ENCODE measurements at places on chromosomes 6 and 20.
A peak's percentile ranks its signal among the peaks of the same experiment; 100 is the strongest.

- DNase-seq: peak; percentile 45
Measured at GRCh38 chr6:5994234-5994998, 12.3 kb downstream of the NRN1 start.

- peak; percentile 47 for DNase-seq
Measured at GRCh38 chr6:73515204-73515655, 5.6 kb downstream of the EEF1A1 start.

- DNase-seq: no peak
Measured at GRCh38 chr6:31705931-31706330, 735 bp upstream of the LY6G6F start.

DNA sequence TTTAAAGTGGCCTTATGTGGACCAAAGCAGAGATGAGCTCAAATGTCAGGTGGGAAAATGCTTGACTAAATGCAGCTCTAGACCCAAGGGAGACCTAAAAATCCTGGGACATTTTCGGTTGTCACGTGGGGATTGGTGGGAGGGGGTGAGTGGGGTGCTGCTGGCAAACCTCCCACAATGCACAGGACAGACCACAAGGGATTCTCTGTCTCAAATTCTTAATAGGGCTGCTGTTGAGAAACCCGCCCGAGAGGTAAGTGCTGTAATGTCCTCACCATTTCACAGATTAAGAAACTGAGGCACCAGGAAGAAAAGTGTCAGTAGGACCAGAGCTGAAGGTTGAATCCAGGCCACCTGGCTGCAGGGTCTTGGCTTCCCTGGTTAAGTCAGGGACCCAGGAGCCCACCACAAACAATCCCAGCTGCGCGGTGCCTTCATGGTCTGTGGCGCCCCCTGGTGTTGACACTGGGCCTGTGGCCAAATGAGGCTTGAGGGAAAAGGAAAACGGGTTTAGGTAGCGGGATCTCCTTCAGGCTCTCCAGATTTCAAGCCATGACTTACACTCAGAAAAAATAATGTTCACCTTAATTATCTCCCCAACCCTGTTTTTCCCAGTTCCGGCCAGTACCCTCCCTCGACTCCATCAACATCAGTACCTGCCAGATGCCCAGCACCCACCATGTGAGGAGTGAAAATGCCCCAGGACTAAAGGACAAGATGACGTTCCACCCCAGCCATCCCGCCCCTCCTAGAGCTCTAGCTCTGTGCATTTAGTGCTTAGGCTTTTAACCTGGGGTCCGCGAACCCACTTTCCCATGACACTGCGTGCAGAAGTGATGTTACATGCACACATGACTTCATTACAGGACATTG lies 7.2 kb downstream of the HLA-G start:
- no peak for DNase-seq

- DNase-seq: no peak
Measured at GRCh38 chr6:163309491-163310026, 105.0 kb upstream of the QKI start.

DNA sequence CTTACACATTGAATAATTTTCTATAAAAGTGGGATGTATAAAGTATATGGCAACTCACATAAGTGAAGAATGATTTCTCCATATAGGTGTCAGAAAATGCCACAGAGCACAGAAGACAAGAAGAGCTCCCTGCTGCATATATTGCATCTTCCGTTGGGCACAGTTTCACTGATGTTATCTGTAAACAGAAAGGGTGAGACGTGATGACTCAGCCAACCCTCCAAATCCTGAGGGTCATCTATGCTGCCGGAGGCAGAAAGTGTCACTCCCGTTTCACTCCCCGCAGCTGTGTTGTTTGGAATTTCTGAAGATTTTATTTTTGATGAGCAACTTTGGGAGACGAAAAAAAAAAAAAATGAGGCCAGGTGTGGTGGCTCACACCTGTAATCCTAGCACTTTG lies 644.1 kb downstream of the C6orf118 start:
- no peak for DNase-seq

GRCh38 chr6:69220375-69220774 lies 576.4 kb downstream of the LMBRD1 start:
- no peak for DNase-seq

GRCh38 chr6:21734204-21734603 lies 140.7 kb downstream of the SOX4 start:
- DNase-seq: no peak

GRCh38 chr6:73664701-73665100 lies 10.9 kb upstream of the SLC17A5 start:
- DNase-seq: no peak

DNA sequence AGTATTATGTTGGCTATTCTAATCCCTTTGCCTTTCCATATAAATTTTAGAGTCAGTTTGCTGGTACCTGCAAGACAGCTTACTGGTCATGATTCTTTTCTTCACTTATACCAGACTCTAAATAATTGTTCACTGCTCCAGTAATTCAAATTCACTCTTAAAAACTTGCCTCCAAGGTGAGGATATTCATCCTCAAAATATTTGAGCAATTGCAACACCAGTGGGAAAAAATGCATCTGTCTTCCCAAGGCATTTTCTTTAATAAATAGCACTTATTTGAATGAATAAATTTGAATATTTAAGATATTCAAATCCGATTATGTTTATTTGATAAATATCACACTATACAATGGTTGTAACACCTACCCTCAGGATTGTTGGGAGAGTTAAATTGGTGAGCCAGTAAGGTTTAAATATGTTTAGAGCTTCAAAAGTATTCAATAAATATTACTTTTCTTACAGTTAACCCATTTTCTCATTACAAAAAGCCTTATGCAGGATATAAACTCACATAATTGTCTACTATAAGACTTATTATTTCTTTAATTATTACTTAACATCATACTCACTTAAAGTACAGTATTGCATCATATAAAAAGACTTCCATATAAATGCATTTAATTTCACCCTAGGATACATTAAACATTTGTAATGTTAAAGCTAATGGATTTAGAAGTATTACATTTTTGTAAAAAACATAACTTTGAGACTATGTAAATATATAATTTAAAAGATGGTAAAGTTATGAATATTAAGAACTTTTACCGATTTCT lies 285.6 kb downstream of the SAMD5 start:
- DNase-seq: no peak

DNA sequence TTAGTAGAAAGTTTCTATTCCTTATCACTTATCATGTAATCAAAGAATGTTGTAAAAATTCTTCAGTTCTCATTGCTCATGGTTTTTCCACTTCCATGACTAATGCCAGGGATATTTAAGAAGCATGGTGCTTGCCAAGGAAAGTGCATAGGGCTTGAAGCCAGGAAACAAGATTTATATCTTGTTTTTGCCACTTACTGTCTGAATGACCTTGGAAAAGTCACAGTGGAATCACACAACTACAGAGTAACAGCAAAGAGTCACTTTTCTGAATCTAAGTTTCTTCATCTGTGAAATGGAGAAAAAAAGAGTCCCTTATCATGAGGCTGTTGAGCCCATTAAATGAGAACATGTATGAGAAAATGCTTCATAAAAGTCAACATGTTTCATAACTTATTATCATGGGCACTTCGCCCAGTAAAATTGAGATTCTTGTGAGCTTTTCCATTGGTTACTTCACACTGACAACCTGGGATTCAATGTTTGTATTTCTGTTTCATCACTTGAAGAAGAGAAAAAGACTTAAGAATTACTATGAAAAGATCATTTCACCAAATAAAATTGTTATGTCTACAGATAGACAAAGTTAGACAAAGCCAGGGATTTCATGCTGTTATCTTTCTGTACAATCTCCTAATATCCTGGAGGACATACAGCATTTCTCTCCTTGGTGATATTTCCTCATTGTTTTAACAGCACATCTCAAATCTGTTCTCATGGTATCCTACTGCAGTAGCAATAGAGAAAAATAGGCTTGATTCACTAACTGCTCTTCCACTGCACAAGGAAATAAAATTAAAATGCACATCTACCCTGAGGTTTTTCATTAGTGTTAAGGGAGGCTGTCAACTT lies 7.6 kb upstream of the BMP5 start:
- DNase-seq: no peak

DNA sequence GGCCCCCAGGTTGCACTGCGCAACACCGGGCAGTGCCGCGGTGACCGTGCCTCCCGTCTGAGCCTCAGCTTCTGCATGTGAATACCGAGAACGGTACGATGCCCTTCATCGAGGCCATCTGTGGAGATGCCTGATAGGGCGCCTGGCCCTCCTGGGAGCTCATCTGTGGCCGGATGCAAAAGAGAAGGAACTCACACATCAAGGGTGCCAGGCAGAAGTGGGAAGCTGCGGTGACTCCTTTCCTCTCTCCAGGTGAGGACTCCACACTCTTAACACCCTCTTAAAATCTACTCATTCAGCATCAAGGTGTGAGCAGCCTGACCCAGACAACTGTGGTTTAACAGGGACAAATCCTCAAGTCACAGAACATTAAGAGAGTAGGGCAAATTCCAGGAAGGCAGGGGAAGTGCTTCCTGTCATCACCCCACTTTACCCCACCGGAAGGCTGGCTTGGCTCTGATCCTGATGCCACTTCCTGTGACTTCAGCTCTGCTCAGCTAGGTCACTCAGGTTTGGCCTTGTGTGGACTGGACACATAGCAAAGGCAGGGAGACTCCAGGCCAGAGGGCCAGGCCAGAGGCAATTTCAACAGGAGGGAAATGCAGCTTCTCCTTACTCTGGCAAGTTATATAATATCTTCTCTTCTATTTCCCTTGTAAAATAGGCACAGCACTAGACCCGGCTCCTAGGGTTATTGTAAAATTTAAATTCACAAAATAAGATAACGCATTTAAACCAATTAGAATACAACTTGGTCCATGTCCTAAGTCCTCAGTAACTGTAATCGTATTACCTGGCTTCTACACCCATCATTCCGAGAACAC lies 69.4 kb downstream of the CPNE5 start:
- DNase-seq: no peak

DNA sequence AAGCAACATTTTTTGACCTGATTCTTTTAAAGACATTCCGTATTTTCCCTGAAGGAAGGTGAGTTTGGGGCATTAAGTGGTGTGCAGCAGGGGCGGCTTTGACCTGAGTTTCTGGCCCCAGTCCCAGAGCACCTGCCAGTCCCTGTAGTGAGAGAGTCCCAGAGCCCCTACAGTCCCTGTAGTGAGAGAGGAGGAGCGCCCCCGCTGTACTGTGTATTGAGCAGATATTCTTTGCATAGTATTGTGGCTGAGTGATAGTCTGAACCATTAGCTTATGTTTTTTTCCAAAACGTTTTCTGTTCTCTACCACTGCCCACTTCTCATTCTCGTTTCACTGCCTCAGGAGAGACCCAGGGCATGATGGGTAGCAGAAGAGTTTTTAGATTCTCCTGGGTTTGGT lies 17.2 kb upstream of the SH3BGRL2 start:
- DNase-seq: no peak

GRCh38 chr6:13375360-13375878 lies 47.1 kb upstream of the TBC1D7 start:
- DNase-seq: peak; percentile 73

DNA sequence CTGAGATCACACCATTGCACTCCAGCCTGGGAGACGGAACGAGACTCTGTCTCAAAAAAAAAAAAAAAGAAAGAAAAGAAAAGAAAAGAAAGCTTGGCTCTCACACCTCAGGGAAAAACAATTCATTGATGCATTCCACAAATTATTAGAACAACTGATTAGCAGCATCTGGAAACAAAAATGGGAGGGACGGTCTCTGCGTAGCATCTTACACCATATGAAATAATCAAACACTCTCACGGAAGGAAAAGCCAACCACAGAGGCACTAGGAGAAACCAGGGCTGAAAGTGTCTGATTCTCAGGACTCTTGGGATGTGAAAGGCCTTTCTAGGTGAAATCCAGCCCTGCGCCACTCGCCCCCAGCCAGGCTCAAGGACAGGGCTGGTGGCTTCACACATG lies 2.3 kb upstream of the HELZ2 start:
- no peak for DNase-seq

DNA sequence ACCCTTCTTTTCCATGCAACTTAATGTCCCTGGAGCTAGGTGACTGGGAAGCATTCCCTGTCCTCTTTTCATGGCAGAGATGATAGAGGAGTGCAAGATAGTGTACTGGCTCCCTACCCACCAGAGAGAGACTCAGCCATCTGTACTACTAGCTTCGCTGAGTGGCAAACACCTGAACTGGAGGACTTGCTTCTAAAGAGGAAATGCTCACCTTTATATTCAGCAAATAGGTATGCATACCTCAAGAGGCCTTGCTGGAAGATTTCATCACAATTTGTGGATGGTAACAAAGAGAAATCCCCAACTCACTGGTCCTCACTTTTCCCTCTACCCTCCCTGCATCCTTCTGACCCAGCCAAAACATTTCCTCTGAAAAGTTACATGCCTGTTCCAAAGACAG lies 124.1 kb downstream of the FOXA2 start:
- no peak for DNase-seq

DNA sequence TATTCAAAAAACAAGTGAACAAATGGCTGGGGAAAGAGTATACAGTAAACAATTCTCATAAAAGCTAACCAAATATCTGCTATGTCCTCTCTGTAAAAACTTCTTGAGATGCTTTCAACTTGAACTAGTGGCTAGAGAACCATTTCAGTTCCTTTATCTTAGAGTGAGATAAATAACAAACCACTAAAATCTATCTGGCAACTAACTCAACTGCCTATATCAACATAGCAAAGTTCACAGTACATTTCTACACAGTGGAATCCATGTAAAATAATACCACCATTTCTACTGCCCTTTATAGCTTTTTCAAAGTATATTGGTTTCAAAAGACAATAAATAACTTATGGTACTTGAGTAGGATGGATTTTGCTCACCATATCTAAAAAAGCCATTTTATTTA lies 95.1 kb downstream of the MMS22L start:
- no peak for DNase-seq

DNA sequence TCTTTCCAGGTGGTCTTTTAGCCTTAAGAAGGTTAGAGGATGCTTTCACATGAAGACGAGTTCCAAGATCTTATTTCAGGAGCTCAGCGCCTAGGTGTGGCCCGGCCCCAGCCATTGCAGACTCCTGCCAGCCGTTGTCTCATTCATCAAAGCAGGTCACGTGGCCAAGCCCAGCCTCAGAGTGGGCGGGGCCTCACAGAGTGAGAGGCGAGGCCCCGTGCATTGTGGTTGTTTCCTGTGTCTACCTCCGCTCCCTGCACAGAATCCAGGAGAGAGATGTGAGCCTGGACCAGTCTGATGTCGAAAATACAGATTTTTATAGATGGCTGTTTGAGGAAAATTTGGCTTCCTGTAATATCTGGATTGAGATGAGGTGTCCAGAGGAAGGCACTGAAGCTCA lies 49.2 kb upstream of the CST5 start:
- DNase-seq: no peak

DNA sequence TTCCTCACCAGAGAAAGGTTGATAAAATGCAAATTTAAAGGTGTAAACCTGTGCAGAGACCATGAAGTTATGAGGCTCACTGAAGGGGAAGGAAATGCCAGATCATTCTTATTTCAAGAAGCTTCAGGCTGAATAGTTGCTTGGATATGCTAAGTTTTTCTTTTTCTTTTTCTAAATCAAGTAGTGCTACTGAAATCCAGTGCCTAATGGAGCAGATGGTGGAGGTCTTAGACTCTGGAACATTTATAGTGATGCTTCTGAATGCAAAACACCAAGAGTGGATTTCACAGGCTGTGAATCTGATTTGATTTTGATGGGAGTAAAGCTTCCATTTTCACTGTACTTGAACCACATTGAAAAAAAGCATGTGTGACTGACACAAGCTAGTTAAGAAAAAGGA lies 151.2 kb upstream of the BEND3 start:
- no peak for DNase-seq

Measured in GM13976 (cell line).